ENCODE measurements at places on chromosomes 12 and 14. TPM values are rescaled to one million over a fixed set of nuclear protein-coding genes. Genes with fewer than 3 reads are reported as not detected.

Gene LRRK2
- 0.58 TPM for total RNA-seq

Gene IQSEC3
- not detected for total RNA-seq

DNA sequence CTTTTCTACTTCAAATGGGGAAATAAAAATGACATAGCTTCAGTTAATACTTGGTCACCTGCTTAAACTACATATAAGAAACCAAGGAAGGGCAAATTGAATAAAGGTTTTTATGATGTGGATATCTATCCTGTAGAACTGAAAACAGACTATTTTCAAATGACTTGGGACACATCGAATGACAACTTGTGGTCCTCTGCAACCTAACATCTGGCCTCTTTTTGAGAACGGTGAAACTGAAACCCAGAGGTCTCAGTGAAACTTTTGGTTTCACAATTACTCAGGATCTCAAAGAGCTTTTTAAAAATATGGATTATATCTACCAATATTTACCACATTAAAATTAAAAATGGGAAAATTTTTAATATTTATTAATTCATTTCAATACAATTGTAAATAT, 65.2 kb downstream of the PPP2R5E start:
- DNase-seq, result no peak

- DNase-seq, result peak; percentile 75
Measured at GRCh38 chr14:96497087-96497486, 5.1 kb upstream of the PAPOLA start.

DNA sequence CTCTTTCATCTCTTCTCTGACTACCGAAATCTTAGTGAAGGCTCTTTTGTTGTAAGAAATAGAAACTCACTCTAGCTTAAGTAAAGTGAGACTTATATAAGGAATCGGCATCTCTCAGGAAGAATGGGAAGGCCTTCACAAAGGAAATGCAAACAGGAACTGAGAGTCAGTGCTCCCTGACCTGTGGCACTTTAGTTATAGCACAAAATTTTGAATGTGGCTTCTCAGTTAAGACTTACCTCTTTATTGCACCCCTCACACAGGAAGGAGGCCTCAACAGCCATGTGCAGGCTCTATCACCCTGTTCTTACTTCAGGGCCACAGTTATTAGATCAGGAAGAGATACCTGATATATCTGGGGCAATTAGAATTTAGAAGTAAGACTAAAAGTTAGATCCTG, 224.7 kb upstream of the EGLN3 start:
- DNase-seq, result no peak

Gene INHBE
- total RNA-seq, result 0.07 TPM

- no peak for DNase-seq
Measured at GRCh38 chr14:38721822-38722431, 381.1 kb downstream of the SEC23A start.

DNA sequence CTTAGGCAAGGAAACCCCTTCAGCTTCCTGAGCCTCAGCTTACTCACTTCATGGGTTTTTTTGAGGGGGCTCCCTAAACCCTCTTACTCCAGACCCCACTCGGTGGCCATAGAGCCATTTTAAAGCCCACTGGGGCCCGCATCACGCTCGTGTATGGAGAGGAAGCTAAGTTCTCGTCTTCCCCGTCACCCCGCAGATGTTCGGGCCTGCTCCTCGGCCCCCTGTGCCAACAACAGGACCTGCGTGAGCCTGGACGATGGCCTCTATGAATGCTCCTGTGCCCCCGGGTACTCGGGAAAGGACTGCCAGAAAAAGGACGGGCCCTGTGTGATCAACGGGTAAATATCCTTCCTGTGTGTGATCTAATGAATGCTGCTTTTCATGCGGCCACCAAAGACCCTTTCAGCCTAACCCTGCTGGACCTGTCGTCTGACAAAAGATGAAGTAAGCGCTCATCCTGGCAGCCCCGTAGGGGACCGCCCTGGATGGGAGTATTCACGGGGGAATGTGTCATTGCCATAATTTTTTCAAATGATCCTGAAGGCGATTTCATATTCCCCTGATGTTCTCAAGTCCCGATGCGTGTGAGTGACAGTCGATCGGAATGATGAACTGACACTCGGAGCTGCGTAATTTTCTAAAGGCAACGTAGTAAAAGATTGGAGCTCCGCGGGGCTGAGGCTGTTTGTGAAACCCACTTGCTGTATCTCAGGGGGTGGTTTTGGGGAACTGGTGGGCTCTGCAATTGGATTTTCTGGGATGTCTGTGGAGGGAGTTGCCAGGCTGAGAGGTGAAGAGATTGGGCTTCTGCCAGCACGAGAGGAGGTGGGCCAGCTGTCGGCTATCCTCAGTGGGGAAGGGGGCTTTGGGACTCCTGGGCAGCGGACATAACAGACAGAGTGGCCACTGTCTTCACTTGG, 5.4 kb downstream of the DLK1 start:
- no peak for DNase-seq

- DNase-seq, result no peak
Measured at GRCh38 chr12:87556985-87557384, 472.2 kb downstream of the C12orf50 start.

Gene ANKS1B
- total RNA-seq, result 0.11 TPM

Gene NABP2
- 45.8 TPM for total RNA-seq

- no peak for DNase-seq
Measured at GRCh38 chr12:131507881-131508280, 203.0 kb upstream of the SFSWAP start.

DNA sequence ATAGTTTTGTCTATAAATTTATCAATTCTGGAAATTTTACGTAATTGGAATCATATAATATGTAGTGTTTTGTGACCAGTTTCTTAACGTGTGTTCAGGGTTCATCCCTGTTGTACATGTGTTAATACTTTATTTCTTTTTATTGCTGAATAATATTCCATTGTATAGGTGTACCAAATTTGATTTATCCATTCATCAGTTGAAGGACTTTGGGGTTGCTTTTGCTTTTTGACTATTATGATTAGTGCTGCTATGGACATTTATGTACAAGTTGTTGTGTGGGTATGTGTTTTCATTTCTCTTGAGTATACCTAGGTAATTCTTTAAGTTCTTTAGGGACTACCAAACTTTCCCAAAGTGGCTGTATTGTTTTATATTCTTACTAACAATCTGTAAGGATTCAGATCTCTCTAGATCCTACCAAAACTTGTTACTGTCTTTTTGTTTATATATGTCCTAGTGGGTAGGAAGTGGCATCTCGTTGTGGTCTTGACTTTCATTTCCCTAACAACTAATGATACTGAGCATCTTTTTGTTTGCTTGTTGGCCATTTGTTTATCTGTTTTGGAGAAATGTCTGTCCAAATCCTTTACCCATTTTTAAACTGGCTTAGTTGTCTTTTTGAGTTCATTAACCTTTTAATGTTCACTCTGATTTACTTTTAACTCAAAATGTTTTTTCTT, 14.9 kb downstream of the VRK1 start:
- DNase-seq, result no peak

DNA sequence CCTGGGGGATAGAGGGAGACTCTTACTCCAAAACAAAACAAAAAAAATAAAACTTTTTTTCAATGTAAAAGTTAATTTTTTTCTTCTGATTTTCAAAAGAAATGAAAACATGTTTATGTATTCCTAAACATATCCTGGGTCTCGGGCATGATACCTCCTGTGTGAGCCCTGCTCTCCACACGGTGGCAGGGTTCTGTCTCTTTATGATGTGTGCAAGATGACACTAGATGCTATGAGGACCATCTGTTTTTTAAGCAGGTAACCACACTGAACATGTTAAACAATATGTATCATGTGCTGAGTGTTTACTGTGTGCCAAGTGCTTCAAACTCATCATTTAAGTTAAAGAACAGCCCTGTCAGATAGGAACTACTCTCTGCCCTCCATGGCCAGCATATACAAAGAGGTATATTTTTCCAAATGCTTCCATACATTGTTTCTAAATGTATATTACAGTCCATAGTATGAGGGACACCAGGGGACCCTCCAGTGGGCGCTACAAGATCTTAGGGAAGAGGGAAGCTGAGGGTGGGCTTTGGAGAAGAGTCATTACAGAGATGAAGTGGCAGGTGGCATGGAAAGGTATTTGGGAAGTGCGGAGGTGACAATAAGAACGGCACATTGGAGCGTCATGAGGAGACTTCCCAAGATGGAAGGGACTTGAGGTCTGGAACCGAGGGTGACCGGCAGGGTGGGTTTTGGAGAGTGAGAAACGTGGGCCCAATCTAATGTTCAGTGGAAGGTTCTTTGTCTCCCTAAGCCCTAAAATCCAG, 28.5 kb downstream of the FOS start:
- no peak for DNase-seq

Measured in foreskin keratinocyte (primary cell).